Uterine smooth muscle cell (primary cell): ENCODE measurements at places on chromosomes 5 and 9. TPM values are rescaled to one million over a fixed set of nuclear protein-coding genes. Genes with fewer than 3 reads are reported as not detected.

TRIM7 gene
- total RNA-seq: 2.1 and 2.4 TPM in 2 replicates

IL9 gene
- total RNA-seq: not detected in 2 replicates

C9orf153 gene
- total RNA-seq: 0.25 TPM in 1 of 2 replicates, not detected in the other

CCDC107 gene
- total RNA-seq: 23.6 and 24.0 TPM in 2 replicates

TMEM252 gene
- total RNA-seq: 0.12 TPM in 1 of 2 replicates, not detected in the other

WDR31 gene
- total RNA-seq: 1.3 and 2.7 TPM in 2 replicates

N4BP3 gene
- total RNA-seq: 0.89 and 1.1 TPM in 2 replicates

CYSRT1 gene
- total RNA-seq: 0.55 and 0.62 TPM in 2 replicates

ABO gene
- under 0.01 TPM in 1 of 2 replicates, not detected in the other for total RNA-seq

BRINP1 gene
- 2.3 and 4.0 TPM in 2 replicates for total RNA-seq

PDLIM4 gene
- 54.0 and 107 TPM in 2 replicates for total RNA-seq

LMNB1 gene
- 28.0 and 101 TPM in 2 replicates for total RNA-seq
